ENCODE measurements at places on chromosomes 6 and 20. TPM values are rescaled to one million over a fixed set of nuclear protein-coding genes. Genes with fewer than 3 reads are reported as not detected.

- DNase-seq = peak; percentile 3
Measured at GRCh38 chr20:61328911-61329558, 77.0 kb downstream of the CDH4 start.

The TTK gene
- total RNA-seq = 0.26 TPM

GRCh38 chr20:51880188-51880587 is 77.9 kb upstream of the SALL4 start:
- no peak for DNase-seq

GRCh38 chr20:62507323-62507722 is 31.5 kb upstream of the GATA5 start:
- no peak for DNase-seq

The CST9 gene
- total RNA-seq = not detected

GRCh38 chr20:17531665-17532025 is 466 bp upstream of the BFSP1 start:
- DNase-seq = no peak

- no peak for DNase-seq
Measured at GRCh38 chr20:57128044-57128757, 138.2 kb downstream of the BMP7 start.

The PACRG gene
- under 0.01 TPM for total RNA-seq

- no peak for DNase-seq
Measured at GRCh38 chr6:1256435-1257008, 55.4 kb upstream of the FOXQ1 start.

- no peak for DNase-seq
Measured at GRCh38 chr6:31575952-31576685, 754 bp downstream of the TNF start.
